ENCODE measurements at places on chromosomes 6 and 20. TPM values are rescaled to one million over a fixed set of nuclear protein-coding genes. Genes with fewer than 3 reads are reported as not detected.

- no peak for DNase-seq
Observed at GRCh38 chr6:89144354-89144906, 1.4 kb upstream of the PM20D2 start.

DNA sequence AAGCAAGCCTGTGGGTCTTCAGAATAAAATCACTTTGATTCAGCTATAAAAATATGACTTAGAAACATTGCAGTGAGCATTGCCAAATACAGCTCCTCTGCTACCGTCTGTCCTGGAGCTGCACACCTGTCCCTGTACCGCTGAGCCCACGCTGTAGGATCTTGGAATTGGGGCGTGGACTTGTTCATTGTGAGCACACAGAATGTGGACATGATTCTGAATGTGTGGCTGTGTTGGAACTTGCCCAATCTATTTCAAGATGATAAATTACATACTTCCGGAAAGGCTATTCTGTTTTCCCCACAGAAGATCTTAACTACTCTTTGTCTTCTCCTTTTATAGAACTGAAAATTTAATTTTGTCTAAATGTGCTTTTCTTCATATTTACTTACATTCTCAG, 107.3 kb downstream of the UST start:
- no peak for DNase-seq

- no peak for DNase-seq
Observed at GRCh38 chr6:168201383-168201782, 118.2 kb downstream of the DACT2 start.

GRCh38 chr20:8812817-8813216, 256.1 kb upstream of the PLCB4 start:
- no peak for DNase-seq

- no peak for DNase-seq
Observed at GRCh38 chr6:157941101-157941863, 40.4 kb upstream of the SYNJ2 start.

- no peak for DNase-seq
Observed at GRCh38 chr20:37347891-37348791, 2.2 kb downstream of the SRC start.

GRCh38 chr6:137625808-137626207, 131.6 kb upstream of the OLIG3 start:
- DNase-seq: no peak

DNA sequence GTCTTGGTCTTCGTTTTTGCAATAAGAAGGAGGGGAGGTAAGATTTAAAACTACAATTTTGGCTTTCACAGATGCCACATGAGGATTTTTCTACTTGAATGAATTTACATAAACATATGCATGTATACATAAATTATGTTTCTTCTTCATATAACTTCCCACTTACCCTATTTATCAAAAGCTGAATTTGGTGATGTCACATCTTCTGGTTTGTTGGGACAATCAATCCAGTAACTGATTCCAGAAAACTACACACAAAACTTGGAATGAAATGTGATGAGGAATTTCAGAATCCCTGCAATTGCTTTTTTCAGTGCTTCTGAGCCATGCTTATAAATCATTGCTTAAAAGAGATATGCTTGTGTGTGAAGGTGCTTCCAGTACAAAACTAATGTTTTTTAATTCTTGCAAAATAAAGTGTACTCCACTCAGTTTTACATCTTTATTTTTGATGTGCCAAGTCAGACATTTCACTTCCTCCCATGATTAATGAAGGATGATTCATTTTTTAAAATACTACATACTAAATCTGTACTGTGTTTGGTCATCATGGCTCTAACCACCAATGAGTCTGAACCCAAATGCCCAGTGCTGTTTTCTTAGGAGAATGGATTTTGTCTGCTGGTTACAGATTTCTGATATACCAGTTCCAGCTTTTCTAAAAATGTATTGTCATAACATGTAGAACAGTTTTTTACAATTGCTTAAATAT, 32.1 kb upstream of the RIN2 start:
- no peak for DNase-seq

GRCh38 chr6:90610751-90611542, 24.1 kb upstream of the MAP3K7 start:
- peak; percentile 9 for DNase-seq

DNA sequence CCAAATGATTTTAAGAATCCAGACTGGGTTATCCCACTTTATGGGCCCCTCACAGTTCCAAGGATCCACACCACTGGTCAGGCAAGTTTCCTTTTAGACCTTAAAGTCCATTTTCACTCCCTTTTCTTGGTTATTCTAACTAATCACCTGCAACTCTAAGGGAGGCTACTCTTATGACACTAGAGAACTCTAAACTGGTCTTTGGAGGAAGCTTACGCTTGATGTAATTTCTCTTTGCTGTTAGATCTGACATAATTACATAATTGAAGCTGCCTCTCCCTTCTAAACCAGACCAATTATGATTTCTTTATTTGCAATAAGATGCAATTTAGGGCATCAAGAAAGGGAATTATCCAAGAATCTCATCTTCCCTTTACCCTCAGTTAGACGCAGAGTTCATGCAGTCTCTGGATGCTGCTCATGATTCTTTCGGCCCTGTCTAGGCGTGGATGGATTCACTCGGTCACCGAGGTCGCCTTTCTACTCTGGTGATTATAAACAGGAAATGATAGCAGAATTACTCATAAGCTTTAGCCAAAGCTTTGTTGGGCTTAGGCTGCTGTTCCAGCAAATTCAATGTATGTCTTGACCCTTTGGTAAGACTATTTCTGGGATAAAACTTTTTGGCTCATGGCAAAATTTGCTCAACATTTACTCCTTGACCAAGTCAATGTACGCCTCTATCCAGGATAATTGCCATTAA, 166.4 kb upstream of the PRND start:
- DNase-seq: no peak

The IL20RA gene
- 7.6 TPM for total RNA-seq

The RIMS1 gene
- 3.6 TPM for total RNA-seq

All from pancreas (tissue), 10 donors.